ENCODE measurements at places on chromosomes 3 and 15.

DNA sequence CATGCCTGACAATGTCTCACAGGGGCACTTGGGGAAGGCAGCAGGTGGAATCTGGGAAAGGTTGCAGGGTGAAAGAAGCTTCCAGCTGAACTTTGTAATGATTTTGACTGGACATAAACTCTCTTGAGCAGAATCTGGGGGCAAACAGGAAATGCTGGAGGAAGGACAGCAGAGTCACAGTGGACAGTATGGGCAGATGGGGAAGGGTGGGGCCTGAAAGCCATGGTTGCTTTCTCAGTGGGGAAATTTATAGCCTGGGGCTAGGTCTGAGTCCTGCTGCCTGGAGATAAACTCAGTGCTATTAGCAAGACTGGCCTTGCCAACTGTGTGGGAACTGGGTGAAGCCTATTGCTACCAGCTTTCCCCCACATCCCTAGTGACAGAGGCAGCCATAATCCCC lies 203.2 kb downstream of the OSBPL10 start:
- DNase-seq = no peak

GRCh38 chr3:141402476-141403171 lies 34.3 kb downstream of the ZBTB38 start:
- no peak for DNase-seq

DNA sequence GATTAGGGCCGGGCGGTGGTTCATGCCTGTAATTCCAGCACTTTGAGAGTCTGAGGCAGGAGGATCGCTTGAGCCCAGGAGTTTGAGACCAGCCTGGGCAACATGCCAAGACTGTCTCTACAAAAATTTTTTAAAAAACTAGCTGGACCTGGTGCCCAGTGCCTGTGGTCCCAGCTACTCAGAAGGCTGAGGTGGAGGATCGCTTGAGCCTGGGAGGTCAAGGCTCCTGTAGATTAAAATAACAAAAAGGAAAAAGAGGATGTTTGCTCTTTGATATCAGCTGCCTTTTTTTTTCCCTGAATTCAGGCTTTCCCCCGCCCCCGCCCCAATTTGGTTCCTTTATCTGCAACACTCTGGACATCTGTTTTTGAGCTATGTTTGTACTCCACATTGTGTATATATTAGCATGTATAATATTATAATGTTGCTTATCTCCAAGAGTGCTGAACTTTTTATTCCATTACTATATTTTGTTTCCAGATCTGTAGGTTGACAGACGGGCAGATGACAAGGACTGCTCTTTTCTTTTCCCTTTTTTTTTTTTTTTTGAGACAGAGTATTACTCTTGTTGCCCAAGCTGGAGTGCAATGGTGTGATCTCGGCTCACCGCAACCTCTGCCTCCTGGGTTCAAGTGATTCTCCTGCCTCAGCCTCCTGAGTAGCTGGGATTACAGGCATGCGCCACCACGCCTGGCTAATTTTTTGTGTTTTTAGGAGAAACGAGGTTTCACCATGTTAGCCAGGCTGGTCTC lies 4.6 kb downstream of the SNAP23 start:
- DNase-seq = no peak

- no peak for DNase-seq
Measured at GRCh38 chr15:83092309-83092976, 15.0 kb upstream of the TM6SF1 start.

- DNase-seq = no peak
Measured at GRCh38 chr3:37703626-37704025, 158.1 kb upstream of the CTDSPL start.

GRCh38 chr15:88255087-88255483 lies 1.5 kb downstream of the NTRK3 start:
- no peak for DNase-seq

GRCh38 chr3:100427699-100428098 lies 26.4 kb downstream of the LNP1 start:
- no peak for DNase-seq

DNA sequence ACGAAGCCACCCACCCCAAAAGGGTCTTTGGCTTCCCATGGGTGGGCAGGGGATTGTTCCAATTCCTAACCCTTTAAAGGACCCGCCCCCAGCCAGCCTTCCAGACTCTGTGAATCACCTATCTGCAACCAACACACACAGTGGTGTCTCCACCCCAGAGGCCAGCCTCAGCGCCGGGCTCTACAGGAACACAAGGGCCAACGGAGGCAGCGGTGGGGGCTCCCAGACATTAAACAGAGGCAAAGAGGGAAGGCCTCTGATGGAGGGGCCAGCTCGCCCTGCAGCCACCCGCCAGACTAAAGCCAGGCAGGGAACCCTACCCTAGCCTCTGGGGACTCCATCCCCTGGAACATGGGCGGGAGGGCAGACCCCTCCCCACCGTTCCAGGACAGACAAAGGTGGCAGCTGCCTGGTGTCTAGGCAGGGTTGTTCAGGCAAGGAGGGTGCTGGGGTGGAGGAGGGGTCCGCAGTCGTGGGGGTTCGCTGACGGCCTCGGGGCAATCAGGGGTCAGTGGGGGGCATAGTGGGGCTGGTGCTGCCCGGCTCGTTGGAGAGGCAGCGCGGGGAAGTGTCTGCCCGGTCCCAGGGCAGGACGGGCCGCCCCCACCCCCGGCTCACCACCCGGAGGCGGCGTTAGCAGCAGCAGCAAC lies 448 bp downstream of the SHISA5 start:
- DNase-seq = no peak

- DNase-seq = no peak
Measured at GRCh38 chr3:135558906-135559305, 406.6 kb upstream of the PPP2R3A start.

DNA sequence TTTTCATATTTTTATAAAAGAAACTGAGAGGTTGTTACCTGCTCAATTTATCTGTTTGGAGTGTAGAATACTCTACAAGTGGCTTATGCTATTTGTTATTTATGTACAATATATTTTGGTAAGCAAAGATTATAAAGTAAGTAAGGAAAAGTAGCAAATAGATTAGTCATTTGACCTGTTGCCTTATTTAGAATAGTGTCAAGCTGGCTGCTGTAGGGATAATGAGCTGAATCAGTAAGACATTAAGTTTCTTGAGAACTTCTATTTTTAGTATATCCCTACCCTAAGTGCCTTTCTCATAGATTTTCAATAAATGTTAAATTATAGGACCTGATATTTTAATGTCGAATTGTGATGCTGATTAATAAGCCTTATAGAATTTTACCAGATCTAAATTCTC lies 37.2 kb downstream of the ECT2 start:
- DNase-seq = no peak

- DNase-seq = no peak
Measured at GRCh38 chr3:163033652-163034051, 1537.0 kb downstream of the OTOL1 start.

- no peak for DNase-seq
Measured at GRCh38 chr15:86540840-86541467, 461.3 kb downstream of the AGBL1 start.

GRCh38 chr3:127985216-127985615 lies 67.0 kb upstream of the SEC61A1 start:
- no peak for DNase-seq

GRCh38 chr15:43256341-43256740 lies 10.4 kb downstream of the TGM5 start:
- DNase-seq = no peak

DNA sequence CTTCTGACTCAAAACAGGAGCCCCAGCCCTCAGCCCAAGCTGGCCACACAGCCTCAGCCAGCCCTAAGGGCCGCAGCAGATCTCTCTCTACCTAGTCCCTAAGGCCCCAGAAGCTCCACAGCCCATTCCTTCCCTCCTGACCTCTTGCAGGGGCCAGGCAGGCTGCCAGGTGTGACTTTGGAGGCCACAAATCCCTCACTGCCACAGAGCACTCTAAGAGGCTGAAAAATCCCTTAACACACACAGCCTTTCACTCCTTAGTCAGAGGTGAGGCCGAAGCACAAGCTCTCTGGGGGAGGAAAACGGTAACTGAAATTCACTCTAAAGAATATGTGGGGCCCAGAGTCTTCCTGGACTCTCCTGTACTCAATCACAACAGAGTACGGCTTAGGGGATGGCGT lies 23.3 kb downstream of the LRRC2 start:
- DNase-seq = no peak

DNA sequence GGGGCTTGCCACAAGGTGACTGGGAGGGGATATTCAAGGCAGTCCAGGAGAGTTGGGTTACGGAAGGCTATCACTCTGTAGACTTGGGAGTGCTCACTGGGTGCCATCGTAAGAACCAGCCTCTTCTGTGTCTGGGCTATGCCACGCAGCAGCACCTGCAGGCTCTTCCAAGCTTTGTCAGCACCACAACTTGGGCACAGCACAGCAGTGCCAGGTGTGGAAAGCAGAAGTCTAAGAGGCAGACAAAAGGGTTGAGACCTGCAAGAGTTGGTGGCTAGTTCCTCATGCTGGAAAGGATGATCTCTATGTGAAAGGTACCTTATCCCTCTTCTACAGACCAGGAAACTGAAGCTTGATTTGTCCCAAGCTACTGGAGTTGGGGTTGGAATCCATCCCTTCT lies 15.8 kb downstream of the CX3CR1 start:
- DNase-seq = no peak

DNA sequence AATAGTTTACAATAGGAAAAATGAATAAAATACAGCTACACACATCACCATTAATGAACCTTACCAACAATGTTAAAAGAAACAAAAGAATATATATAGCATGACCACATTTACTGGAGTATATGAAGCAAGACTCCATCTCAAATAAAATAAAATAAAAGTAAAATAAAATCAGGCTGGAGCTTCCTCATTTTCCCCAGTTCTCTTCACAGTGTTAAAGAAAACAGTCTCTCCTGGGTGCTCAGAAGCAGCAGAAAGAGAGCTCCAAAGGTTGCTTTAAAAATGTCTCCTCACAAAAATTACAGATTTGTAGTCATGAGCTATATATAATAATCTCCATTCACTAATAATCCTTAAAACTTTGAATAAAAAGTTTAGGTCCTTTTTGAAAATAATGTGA lies 48.8 kb downstream of the PIK3CB start:
- DNase-seq = no peak

GRCh38 chr3:61323094-61323493 lies 71.8 kb upstream of the FHIT start:
- no peak for DNase-seq

DNA sequence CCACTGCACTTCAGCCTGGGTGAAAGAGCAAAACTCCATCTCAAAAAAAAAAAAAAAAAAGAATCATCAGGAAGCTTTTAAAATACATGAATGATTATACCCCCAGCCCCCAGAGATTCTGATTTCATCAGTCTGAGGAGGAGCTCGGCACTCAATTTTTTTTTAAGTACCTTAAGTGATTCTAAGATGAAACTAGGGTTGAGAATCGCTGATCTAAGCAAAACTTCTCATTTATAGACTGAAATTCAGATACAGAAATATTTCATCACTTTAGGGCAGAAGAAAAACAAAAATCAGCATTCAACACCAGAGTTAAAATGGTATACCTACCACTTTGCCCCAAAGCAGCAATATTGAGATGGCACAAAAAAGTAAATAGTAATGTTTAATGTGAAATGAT lies 24.7 kb downstream of the CPA3 start:
- DNase-seq = no peak

- no peak for DNase-seq
Measured at GRCh38 chr3:60657972-60658371, 593.3 kb downstream of the FHIT start.

DNA sequence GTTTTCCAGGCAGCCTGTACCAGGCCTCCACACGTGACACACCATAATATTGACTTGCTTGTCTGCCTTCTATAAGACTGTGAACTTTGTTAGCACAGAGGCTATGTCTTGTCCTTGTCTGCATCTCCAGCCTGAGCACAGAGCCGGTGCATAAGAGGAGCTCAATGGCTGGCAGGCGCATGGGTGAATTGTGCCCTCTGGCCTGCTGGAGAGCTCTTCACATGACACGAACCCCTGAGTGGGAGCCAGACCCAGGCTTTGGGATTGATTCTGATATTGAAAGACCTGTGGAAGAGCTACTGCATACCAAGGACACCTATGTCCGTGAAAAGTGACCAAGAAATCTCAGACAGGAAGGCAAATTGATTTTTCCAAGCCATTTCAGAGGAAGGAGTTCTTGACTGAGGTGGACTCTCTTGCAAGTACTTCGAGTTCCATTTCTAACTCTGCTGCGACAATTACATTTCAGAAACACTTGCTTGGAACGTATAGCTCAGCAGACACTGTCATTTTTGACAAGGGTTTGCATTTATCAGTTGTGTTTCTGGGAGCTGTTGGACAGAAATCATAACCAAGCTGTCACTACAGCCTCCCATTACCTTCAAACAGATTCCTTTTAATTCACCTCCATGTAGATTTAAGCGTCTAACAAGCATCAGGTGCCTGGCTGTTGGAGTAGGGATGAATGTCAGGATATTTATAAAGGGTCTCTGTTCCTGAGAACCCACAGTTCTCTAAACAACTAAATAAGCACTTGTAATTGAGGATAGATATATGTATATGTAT lies 281.3 kb downstream of the WDR72 start:
- DNase-seq = no peak

DNA sequence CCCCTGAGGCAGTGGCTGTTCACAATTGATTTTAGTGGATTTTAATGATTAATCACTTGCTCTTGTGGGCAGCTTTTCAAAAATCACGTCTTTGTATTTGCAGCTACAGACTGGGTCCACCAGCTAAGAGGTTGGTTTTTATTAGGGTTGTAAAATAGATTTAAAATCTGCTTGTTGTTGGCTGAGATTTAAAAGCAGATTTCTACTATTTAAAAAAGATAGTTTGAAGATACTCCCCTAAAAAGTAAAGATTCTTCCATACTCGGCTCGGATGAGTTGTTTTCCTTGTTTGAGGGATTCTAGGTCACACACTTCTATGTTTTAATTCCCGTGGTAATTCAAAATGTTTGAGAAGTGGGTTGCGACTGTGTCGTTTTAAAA lies 1.7 kb downstream of the KLHL24 start:
- DNase-seq = no peak
